ENCODE measurements at places on chromosomes 3 and 15. TPM values are rescaled to one million over a fixed set of nuclear protein-coding genes. Genes with fewer than 3 reads are reported as not detected.

- no peak for DNase-seq
Observed at GRCh38 chr15:66628976-66629723, 63.4 kb upstream of the LCTL start.

Gene DGKG
- polyA plus RNA-seq, result 0.39 TPM

GRCh38 chr3:12601072-12601471, 44.2 kb downstream of the MKRN2 start:
- no peak for DNase-seq

DNA sequence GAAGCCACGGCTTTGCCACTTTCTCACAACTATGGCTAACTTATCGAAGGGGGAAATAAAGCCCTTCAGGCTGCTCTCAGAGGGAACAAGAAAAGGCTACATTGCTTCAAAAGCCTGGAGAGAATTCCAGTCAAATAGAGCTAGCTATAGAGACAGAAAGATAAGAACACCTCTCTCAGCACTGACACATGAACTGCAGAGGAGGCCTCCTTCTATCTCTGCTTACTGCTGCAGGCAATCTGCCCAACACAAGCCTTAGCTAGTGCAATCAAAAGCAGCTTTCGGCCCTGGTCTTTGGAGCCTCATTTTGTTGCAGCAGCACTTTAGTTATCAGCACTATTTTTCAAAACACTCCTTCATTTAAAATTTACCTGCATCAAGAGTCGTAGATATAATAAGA, 118.4 kb upstream of the ROBO1 start:
- DNase-seq, result no peak

GRCh38 chr15:98548139-98548971, 100.0 kb upstream of the IGF1R start:
- DNase-seq, result peak; percentile 56

Gene GOLGA8R
- polyA plus RNA-seq, result 10.3 TPM

- no peak for DNase-seq
Observed at GRCh38 chr3:183400352-183400751, 28.1 kb downstream of the MCF2L2 start.

GRCh38 chr15:28913171-28913765, 27.5 kb downstream of the APBA2 start:
- DNase-seq, result no peak

GRCh38 chr3:74510261-74510818, 104.1 kb downstream of the CNTN3 start:
- DNase-seq, result no peak

Gene LMAN1L
- polyA plus RNA-seq, result not detected

Gene HYAL2
- 64.3 TPM for polyA plus RNA-seq

Measured in left renal pelvis (tissue), 4 donors.